ENCODE measurements at places on chromosomes 6 and 20.

DNA sequence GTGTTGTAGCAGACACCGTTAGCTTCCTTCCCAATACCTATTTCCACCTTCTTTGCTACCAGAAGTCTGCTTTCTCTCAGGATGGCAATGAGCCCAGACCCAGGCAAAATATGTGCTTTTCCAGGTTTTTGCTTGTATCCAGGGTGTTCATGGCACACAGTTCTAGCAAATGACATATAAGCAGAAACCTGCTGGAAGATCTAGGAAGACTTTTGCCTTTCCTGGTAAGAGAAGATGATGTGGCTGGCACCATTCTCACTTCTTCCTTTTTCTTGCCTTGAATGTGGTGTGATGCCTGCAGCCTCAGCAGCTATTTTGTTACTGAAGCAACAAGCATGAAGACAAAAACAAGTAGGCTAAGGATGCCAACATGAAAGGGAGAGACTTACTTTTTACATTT is 19.2 kb upstream of the TBC1D22B start:
- DNase-seq: no peak

DNA sequence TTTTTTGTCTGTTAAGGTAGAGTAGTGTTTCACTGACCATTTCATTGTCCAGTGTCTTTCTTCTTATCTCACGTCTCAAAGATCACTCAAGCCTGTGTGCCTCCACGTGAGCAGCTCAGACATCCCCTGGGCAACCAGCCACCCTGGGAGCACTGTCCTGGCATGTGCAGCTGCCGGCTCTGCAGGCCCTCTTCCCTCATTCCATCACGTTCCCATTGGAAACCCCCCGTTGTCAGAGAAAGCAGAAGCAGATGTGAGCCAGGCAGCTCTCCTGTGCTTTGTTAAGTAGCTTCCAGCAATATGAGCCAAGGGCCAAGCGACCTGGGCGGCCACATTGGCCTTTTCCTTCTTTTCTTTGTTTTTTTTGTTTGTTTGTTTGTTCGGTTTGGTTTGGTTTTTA is 233.2 kb upstream of the SYNDIG1 start:
- no peak for DNase-seq

DNA sequence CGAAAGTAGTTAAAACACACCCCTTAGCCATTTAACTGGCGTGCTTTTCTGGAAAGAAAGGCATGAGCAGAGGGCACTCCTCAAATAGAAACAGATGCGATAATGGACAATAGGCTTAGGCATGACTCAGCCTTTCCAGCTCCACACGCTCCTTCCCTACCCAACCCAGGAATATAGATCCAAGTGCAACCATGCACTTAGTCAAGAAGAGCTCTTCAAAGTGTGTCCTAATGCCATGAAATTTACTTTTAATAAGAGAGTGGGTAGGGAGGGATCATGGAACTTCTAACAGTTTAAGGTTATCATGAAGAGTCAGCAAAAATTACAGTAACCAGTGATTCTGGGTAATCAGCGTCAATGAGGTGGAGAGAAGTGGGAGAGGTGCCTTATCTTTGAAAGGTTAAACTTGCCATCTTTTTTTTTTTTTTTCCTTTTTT is 2.4 kb upstream of the EFHC1 start:
- no peak for DNase-seq

GRCh38 chr6:38034274-38034914 is 214.9 kb downstream of the ZFAND3 start:
- DNase-seq: no peak

GRCh38 chr6:132410830-132411229 is 9.6 kb upstream of the MOXD1 start:
- no peak for DNase-seq

DNA sequence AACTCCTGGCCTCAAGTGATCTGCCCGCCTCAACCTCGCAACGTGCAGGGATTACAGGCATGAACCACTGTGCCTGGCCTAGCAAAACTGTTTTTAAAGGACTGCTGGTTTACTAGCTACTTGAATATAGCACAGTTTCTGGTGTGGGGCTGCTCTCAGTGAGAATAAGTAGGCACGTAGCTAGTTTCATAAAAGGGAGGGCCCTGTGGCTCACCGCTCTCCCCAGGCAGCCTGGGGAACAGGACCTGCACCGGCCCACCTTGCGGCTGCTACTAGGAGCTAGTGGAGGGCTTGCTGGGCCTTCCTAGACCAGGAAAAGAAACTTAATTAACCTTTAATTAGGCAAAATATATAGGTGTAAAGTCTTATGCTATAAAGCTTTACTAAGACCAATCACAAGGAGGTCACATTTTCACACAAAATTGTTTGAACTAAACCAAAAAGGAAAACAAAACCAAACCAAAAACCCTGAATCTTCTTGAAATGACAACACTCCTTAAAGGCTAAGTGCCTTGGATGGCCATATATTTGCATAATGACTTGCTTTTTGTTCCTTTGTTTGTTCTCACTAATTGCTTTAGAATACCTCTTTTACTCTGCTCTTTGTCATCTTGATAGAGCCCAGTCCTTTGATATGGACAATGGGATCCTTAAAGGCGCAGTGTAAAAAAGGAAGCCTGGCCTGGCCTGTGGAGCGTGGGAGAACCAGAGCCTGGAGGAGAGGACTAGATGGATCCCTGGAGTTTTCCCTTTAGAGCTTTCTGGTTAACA is 69.5 kb upstream of the SAMD5 start:
- no peak for DNase-seq

- no peak for DNase-seq
Measured at GRCh38 chr20:35635652-35636051, 20.0 kb downstream of the SPAG4 start.

- no peak for DNase-seq
Measured at GRCh38 chr20:1424336-1424735, 31.5 kb upstream of the FKBP1A start.

- DNase-seq: no peak
Measured at GRCh38 chr20:41969656-41970055, 351.5 kb upstream of the CHD6 start.

DNA sequence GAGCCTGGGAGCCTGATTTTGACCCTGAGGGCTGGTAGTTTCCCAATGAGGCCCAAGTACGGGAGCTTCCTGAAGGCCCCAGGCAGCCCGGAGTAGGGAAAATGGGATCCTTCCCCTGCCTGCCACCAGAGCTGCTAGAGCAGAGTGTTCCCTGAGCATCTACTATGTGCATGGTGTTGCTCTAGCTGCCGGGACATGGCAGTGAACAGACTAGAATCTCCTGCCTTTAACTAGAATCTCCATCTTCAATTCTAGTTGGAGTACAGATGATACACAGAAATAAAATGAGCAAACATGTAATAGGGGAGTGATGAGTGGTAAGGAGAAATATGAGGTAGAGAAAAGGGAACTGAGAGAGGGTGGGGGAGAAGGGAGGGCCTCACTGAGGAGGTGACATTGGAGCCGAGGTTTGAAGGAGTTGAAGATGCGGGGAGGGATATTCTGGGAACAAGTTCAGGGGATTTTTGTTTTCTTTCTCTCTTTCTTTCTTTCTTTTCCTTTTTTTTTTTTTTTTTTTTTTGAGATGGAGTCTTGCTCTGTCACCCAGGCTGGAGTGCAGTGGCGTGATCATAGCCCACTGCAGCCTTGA is 18.5 kb downstream of the VSTM2L start:
- no peak for DNase-seq

DNA sequence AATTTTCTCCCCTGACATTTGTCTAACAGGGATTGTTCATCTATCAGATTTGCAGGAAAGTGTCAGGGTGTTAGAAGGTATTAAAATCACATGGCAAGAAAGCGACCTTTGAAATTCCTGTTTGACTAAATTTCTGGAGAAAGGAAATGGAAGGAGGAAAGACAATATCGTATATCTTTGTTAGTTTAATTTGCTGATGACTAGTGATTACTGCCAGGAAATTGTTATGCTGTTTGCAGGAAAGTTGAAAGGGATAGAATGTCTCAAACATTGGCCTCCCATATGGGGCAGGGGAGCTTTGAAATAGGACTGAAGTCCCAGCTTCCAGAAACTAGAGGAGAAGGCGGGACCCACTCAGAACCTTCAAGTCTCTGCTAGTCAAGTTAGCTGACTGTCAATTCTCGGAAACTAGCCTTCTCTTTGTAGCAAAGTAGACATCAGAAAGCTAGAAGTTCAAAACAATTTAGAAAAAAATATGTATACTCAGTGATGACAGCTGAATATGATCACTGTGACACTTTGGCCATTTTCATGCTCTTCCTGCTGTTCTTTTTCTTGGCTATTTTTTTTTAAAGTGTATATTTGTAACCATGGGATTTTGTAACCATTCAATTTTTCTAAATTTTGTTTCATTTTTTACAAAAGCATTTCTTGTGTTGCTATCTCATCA is 53.4 kb upstream of the RALGAPA2 start:
- DNase-seq: no peak

- DNase-seq: no peak
Measured at GRCh38 chr6:114989279-114989964, 646.6 kb upstream of the HS3ST5 start.

- no peak for DNase-seq
Measured at GRCh38 chr6:140245296-140246040, 871.0 kb upstream of the CITED2 start.

DNA sequence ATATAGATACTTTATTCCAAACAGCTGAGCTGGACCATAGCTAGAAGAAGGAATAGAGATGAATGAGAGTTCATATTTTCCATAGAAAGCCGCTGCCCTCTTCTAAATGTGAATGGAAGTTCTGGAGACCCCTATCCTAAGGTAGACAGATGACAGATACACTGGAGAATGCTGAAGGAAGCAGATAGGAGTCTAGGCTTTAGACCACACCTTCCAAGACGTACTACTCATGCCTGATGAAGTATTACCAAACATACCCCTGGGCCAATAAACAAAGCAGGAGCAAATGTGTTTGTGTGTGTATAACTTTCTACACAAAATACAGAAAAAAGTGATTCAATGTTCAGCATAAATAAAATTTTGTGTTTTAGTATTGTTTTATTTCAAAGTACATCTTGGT is 9.1 kb upstream of the SLC17A2 start:
- DNase-seq: no peak

GRCh38 chr6:130115036-130115435 is 96.7 kb downstream of the L3MBTL3 start:
- DNase-seq: no peak

- no peak for DNase-seq
Measured at GRCh38 chr6:162373868-162374267, 353.7 kb downstream of the PRKN start.

DNA sequence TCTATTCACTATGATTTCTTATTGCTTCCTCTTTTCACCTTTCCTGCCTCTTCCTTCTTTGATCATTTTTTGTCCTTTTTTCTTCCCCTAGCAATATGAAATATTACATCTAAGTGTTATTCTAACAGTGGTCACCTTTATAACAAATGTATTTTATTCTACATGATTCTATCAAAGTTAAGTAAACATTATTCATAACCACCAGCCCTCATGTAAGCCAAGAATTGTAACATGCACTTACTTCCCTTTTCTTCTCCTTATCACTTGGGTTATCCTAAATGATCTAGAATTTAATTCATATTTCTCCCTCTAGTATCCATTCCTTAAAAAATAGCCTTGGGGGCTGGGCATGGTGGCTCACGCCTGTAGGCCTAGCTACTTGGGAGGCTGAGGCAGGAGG is 88.3 kb upstream of the SLC22A23 start:
- no peak for DNase-seq

DNA sequence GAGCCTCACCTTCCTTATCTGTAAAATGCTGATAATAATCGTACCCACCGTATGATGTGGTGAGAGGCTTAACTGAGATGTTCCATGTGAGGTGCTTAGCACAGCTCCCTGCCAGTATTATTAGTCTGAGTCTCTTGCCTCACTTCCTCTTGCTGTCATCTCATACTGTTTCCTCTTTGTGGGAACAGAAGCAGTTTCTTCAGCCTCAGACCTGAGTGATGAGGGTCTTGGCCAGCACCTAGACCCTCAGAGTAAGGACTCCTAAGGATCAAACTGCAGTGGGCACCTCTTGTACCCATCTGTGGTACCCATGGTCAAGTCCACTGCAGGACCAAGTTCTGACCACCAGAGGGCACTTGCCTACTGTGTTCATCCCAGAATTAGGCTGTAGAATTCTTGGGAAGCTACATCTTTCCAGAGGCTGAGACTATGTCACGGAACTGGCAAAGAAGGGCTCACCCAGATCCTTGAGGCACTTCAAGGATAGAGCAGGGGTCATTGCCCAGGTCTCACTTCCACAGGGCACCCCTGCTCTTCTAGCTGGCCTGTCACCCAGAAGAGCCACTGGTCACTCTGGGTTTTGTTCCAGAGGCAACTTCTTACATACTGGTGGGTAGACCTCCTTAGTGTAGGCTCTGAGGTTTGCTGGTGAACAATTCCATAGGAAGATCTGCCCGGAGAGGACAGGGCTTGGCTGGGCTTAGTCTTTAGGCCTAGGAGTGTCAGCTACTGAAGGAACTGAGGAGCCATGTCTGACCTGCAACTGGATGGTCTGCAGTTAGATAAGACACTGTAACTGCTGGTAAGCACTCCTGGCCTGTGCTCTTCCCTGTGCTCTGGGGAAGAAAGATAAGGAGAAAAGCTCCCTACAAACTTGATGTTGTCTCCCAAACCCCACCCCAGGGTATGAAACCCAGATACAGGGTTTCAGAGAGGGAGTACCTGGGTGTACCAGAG is 20.6 kb upstream of the SGK2 start:
- no peak for DNase-seq

- DNase-seq: no peak
Measured at GRCh38 chr20:33826270-33826897, 15.2 kb downstream of the CHMP4B start.

DNA sequence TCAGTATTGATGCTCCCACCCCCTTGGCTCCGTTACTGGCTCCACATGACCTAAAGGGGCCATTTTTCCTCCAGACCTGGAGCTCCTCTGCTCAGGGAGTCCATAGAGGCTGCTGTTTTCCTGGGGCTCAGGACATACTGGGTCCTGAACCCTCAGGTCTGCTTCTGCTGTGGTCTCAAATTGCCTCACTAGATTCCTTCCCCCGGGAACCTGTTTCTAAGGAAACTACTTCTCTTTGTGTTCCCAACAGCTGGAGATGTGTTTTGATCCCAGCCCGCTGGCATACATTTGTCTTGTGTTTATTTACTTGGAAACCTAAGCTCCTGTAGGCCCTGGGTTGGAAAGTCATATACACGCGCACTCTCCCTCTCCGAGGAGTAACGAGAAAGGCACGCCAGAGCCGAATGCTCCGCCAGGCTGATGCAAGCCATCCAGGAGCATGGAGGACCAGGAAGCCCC is 222.8 kb downstream of the UST start:
- no peak for DNase-seq

GRCh38 chr6:18100296-18100695 is 22.2 kb downstream of the NHLRC1 start:
- DNase-seq: no peak

- DNase-seq: no peak
Measured at GRCh38 chr6:127684501-127684900, 107.5 kb downstream of the C6orf58 start.

DNA sequence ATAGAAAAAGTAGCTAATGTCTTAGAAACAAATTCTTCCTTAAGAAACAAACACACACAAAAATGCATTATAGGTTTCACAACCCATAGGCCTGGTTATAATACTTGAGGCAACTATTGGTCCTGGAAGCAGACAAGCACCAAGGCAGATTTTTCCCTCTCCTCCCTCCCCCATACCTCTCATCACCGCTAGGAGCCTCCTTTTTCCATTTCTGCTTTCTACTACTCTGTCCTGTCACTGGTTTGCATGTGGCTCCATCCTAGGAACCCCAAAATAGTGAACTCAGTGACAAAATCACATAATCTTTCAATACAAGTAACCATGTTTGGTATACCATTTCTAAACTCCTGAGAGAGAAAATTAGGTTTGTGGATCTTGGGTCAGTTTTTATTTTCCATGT is 66.1 kb downstream of the HMGCLL1 start:
- DNase-seq: no peak

- no peak for DNase-seq
Measured at GRCh38 chr20:31663838-31664695, 26.4 kb downstream of the COX4I2 start.

All from activated naive CD4-positive, alpha-beta T cell (primary cell).